ENCODE measurements at places on chromosomes 4 and X. TPM values are rescaled to one million over a fixed set of nuclear protein-coding genes. Genes with fewer than 3 reads are reported as not detected.

The TMEM144 gene
- 9.8 TPM for total RNA-seq

The GUCY1A1 gene
- total RNA-seq, result 0.78 TPM

The MAGED4B gene
- total RNA-seq, result 99.3 TPM

The NDST4 gene
- total RNA-seq, result not detected

The CLDN22 gene
- total RNA-seq, result not detected

The CFI gene
- 1.2 TPM for total RNA-seq

The F8A3 gene
- total RNA-seq, result 0.78 TPM

The PAGE4 gene
- total RNA-seq, result not detected

The WDR17 gene
- total RNA-seq, result 2.7 TPM

The HERC5 gene
- 0.69 TPM for total RNA-seq

The RBM3 gene
- total RNA-seq, result 53.3 TPM

The CFAP47 gene
- total RNA-seq, result not detected

The TLR10 gene
- not detected for total RNA-seq

The LAGE3 gene
- total RNA-seq, result 44.5 TPM

The MSX1 gene
- total RNA-seq, result 5.3 TPM

The SLC10A4 gene
- not detected for total RNA-seq

The ADH1C gene
- not detected for total RNA-seq

The C1GALT1C1 gene
- 50.6 TPM for total RNA-seq

The DDX53 gene
- total RNA-seq, result not detected

The HELT gene
- total RNA-seq, result not detected

The GPC4 gene
- total RNA-seq, result 5.9 TPM

The LIMCH1 gene
- total RNA-seq, result 151 TPM

The ZNF827 gene
- total RNA-seq, result 10.3 TPM
